ENCODE measurements at places on chromosomes 11 and 22. TPM values are rescaled to one million over a fixed set of nuclear protein-coding genes. Genes with fewer than 3 reads are reported as not detected.
A peak's percentile ranks its signal among the peaks of the same experiment; 100 is the strongest.

GRCh38 chr11:694563-695287 is at the start of gene DEAF1:
TSS of gene DEAF1 (minus strand) at chr11:695222. CDS start at chr11:695047, 175 bp downstream.
- H3K27ac ChIP-seq = peak within 1 kb of the TSS; percentile 87
- peaks cover 13% of the 10 kb centered on the region for H3K27me3 ChIP-seq
- peaks cover 57% of the 10 kb centered on the region for H3K4me1 ChIP-seq
- peak; percentile 100 for DNase-seq
- peak within 1 kb of the TSS; percentile 90 for H3K4me3 ChIP-seq

DNA sequence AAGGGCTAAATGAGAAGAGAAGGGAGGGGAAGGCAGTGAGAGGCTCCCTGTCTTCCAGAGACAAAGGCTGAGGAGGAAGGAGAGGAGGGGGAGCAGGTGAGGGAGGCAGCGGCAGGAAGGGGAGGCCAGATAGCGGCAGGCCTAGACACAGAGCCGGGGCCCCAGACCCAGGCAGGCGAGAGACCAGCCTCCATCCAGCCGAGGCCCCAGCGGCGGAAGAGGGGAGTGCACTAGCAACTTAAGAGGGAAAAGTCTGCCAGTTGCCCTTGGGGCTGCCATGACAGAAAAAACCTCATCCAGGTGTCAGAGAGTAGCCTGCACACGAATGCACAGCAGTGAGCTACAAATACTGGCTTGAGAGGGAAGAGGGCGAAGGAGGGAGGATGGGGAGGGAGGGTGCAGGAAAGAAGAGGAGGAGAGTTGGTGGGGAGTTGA is 46.7 kb downstream of the IGLL1 start:
- H3K4me1 ChIP-seq = peaks cover 62% of the 10 kb centered on the region
- peaks cover 13% of the 10 kb centered on the region for H3K27me3 ChIP-seq
- H3K36me3 ChIP-seq = no peaks in the 10 kb centered on the region
- peak overlapping the region; percentile 62 for H3K27ac ChIP-seq
- peak overlapping the region; percentile 47 for H3K4me3 ChIP-seq
- peak; percentile 84 for DNase-seq

RAB36 gene
- 2.2 TPM for total RNA-seq

- H3K27ac ChIP-seq = no peak overlapping the region
- no peak overlapping the region for H3K4me3 ChIP-seq
- no peak for DNase-seq
- H3K27me3 ChIP-seq = no peaks in the 10 kb centered on the region
- H3K36me3 ChIP-seq = no peaks in the 10 kb centered on the region
- no peaks in the 10 kb centered on the region for H3K4me1 ChIP-seq
Measured at GRCh38 chr11:82560836-82561235, 172.8 kb downstream of the FAM181B start.

DNA sequence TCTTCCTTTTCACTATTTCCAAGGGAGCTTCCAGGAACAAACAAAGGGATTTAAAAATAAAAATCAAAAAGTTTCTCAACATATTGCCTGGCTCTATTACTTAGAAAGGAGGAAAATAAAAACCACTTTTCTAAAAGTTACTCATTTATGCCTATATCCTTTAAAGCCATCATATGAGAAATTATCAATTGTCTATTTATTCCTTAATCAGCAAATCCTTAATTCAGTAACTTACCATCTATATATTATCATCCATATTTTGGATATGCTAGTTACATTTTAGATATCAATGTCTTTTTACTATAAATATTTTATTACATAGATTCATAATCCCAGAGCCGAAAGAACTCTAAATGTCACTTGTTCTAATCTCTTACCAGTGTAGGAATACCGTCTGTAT is 481.5 kb upstream of the ANO5 start:
- no peaks in the 10 kb centered on the region for H3K4me1 ChIP-seq
- H3K27me3 ChIP-seq = no peaks in the 10 kb centered on the region
- no peak overlapping the region for H3K27ac ChIP-seq
- no peak for DNase-seq
- H3K4me3 ChIP-seq = no peak overlapping the region

- H3K4me3 ChIP-seq = no peak overlapping the region
- H3K36me3 ChIP-seq = no peaks in the 10 kb centered on the region
- no peaks in the 10 kb centered on the region for H3K4me1 ChIP-seq
- H3K27me3 ChIP-seq = no peaks in the 10 kb centered on the region
- DNase-seq = no peak
- no peak overlapping the region for H3K27ac ChIP-seq
Measured at GRCh38 chr11:91158891-91159537, 936.2 kb upstream of the CHORDC1 start.

DNA sequence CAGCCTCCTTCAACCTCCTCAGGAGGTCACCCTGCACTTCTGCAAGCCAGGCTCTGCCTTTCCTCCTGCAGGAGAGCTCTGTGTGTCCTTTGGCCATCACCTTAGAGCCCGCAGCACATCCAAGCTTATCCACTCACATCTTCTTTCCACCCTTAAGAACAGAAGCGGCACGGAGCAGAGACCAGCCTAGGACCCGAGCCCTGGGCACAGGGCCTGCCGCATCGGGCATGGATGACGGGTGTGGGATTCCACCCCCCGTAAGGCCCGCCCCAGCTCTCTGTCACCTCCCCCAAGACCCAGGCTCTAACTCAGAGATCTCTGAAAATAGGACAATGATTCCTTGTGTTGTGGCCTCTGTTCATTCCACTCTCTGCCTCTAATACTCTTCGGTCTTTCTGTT is 42.1 kb upstream of the PHF21B start:
- H3K4me3 ChIP-seq = no peak overlapping the region
- no peak overlapping the region for H3K27ac ChIP-seq
- no peaks in the 10 kb centered on the region for H3K36me3 ChIP-seq
- peaks cover 9% of the 10 kb centered on the region for H3K27me3 ChIP-seq
- no peaks in the 10 kb centered on the region for H3K4me1 ChIP-seq

ZNF215 gene
- 7.0 TPM for total RNA-seq

DNA sequence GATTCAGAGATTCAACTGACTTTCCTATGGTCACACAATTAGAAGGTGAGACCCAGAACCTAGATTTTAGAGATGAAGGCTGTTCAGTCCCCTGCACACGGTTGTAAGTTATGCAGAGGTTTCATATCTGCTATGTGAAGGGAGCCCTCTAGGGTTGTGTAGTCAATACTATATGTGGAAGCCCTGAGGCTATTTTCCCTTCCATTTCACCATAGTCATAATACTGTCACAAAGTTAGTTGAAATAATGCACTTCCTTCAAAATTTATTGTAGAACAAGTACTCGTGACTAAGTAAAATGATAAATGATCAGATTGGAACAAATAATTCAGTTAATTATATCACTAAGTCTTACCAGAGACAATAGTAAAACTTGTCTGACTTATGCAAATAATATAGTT is 48.8 kb downstream of the ENDOD1 start:
- no peak for DNase-seq
- no peak overlapping the region for H3K4me3 ChIP-seq
- H3K27me3 ChIP-seq = no peaks in the 10 kb centered on the region
- no peaks in the 10 kb centered on the region for H3K36me3 ChIP-seq
- H3K27ac ChIP-seq = no peak overlapping the region

DNA sequence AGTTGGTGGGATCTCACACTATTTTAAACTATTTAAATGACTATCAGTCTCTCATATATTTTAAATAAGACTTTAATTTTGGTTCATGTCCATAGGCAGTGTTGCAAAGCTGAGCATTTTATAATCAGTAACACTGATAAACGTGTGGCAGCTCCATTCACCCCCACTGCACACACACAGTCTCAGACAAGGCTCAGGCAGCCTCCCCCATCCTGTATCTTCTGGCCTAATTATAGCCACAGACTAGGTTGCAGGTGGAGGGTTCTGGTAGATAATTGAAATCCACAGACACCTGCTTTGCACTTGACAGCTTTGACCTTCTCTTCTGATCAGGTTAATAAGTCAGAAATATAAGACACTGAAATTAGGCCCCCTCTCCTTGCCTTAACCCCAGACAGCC is 118.5 kb upstream of the LDLRAD3 start:
- no peak overlapping the region for H3K4me3 ChIP-seq
- H3K36me3 ChIP-seq = peaks cover 11% of the 10 kb centered on the region
- H3K4me1 ChIP-seq = peaks cover 2% of the 10 kb centered on the region

GAB4 gene
- total RNA-seq = 0.36 TPM

GRCh38 chr11:128022007-128022368 is 565.4 kb downstream of the ETS1 start:
- H3K27me3 ChIP-seq = peaks cover 4% of the 10 kb centered on the region
- no peak overlapping the region for H3K27ac ChIP-seq
- no peaks in the 10 kb centered on the region for H3K4me1 ChIP-seq
- no peaks in the 10 kb centered on the region for H3K36me3 ChIP-seq

- no peaks in the 10 kb centered on the region for H3K27me3 ChIP-seq
- no peak overlapping the region for H3K27ac ChIP-seq
- no peak overlapping the region for H3K4me3 ChIP-seq
- no peak for DNase-seq
- H3K4me1 ChIP-seq = peaks cover 3% of the 10 kb centered on the region
Measured at GRCh38 chr11:60131912-60132311, 43.4 kb downstream of the MS4A2 start.

DNA sequence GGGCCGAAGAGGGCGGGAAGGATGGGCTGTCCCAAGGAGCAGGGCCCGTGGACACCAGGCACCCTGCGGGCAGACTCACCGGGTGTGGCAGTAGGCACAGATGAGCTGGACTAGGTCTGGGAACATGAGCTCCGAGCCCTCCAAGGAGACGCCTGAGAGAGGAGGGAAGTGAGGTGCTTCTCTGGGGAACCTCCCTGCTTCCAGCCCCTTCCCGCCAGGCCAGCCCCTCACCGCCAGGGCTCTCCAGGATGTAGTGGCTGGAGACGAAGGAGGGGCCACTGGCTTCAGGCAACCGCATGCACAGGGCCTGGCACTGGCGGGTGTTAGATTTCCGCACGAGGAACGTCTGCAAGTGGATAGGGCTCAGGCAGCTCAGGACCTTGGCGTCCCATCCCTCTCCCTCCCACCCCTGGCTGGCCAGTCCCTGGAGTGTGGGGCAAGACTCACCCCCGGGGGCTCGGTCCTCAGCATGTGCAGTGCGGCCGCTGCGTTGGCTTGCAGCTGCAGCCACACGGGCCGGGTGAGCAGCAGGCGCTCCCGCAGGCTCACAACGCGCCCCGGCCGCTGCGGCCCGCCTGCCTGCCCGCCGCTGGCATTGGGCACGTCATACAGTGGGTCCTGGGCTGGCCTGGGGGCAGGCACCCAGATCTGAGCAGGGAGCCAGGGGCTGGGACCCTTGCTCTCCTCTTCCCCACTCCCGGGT is 552 bp downstream of the RIN1 start:
- H3K27ac ChIP-seq = no peak overlapping the region
- peak overlapping the region; percentile 87 for H3K4me3 ChIP-seq
- peaks cover 11% of the 10 kb centered on the region for H3K27me3 ChIP-seq
- H3K4me1 ChIP-seq = peaks cover 7% of the 10 kb centered on the region

DNA sequence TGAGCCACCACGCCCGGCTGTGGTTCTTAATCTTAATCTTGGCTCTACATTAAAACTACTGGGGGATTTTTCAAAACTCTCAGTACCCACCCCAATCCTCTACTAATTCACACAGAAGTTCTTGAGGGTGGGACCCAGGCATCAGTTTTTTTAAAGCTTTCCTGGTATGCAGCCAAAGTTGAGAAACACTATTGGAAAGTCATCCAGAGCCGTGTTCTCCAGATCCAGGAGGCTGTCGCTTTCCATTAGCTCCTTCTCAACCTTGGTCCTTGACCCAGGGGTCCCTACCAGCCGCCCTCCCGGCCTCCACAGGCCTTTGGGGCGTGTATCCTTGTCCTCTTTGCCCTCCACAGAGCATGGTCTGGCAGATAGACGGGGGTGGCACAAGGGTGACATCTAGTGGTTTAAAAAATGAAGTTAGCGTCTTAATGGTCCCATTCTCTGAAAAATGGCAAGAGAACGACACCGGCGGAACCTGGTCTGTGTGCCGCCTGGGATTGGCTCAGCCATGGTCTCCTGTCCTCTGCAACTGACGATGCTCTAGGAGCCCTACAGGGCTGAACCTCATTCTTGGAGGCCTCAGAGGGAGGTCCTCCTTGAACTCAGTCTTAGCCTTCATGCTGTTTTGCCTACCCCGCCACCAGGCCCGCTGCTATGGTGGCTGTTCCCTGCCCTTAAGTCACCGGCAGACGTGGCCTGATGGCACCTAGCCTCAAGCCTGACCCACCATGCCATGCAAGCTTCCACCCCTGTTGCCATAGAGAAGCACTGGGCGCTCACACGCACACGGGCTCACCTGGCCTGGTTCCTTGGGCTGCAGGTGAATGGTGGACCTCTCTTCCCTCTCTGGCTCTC is 152.0 kb upstream of the SYN3 start:
- H3K4me1 ChIP-seq = peaks cover 4% of the 10 kb centered on the region
- H3K36me3 ChIP-seq = no peaks in the 10 kb centered on the region
- no peak overlapping the region for H3K27ac ChIP-seq
- H3K27me3 ChIP-seq = peaks cover 1% of the 10 kb centered on the region
- peak; percentile 48 for DNase-seq
